ENCODE measurements at places on chromosomes 5 and 9.

DNA sequence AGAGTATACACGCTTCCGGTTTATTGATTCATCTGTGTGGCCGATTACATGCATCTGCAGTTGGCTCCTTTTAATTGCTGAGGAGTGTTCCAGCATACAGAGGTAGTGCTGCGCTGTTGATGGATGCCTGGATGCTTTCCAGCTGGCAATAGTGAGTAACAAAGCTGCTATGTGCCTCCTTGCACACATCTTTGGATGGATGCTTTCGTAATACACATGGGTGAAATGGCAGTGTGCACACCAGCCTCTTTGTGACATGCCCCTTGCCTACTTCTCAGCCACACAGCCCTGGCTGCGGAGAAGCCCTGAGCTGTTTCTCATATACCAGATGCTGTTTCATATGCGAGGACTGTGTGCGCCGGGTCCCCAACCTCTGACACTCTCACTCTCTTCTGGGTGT, 151.0 kb downstream of the GADD45G start:
- DNase-seq, result no peak

DNA sequence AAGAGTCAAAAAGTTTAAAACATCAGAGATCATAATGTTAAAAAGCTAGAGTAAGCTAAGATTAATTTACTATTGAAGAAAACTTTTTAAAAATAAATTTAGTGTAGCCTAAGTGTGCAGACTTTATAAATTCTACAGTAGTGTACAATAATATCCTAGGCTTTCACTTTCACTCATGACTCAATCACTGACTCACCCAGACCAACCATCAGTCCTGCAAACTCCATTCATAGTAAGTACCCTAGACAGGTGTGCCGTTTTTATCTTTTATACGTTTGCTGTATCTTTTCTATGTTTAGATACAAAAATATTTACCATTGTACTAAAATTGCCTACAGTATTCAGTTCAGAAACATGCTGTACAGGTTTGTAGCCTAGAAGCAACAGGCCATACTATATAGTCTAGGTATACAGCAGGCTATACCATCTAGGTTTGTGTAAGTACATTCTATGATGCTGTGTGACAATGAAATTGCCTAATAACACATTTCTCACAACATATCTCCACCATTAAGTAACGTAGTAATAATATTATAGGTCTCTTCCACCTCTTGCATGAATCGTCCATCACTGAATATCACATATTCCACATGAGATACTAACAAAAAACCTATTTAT, 59.2 kb downstream of the MEGF9 start:
- DNase-seq, result no peak

- DNase-seq, result no peak
Observed at GRCh38 chr5:24161559-24161958, 483.2 kb downstream of the CDH10 start.

GRCh38 chr5:134420343-134420742, 8.7 kb upstream of the CDKN2AIPNL start:
- no peak for DNase-seq

- DNase-seq, result no peak
Observed at GRCh38 chr5:77024490-77024889, 5.7 kb upstream of the AGGF1 start.

GRCh38 chr5:163963881-163964280, 458.5 kb downstream of the MAT2B start:
- DNase-seq, result no peak

- DNase-seq, result no peak
Observed at GRCh38 chr5:137372773-137373160, 126.4 kb downstream of the SPOCK1 start.

DNA sequence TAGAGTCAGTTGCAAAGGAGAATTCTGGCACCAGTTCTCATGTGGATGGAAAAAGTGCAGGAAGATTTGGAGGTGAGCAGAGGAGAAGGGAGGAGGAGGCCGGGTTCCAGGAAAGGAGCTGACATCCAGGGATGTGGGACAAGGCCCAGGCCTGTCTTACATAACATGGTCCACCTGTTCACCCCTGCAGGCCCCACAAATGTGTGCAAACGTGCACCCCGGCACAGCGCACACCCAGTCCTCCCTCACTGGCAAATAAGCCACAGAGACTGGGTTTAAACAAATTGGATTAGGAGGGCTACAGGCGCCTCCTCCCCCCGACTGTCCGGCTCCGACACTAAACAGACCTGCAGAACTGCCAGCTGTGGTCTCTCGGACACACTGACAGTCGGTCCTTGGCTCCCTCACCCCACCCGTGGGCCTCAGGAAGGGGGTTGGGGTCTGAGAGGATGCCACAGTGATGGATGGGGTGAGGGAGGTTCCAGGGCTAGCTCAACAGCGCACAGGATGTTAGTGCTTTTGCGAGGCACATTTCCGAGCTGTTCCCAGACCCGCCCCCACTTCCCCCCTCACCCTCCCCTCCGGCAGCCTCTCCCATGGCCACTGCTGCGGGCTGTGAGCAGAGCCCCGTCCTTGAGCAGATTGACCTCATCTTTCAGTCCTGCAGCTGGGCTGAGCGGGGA, 43.4 kb upstream of the IL17B start:
- no peak for DNase-seq

DNA sequence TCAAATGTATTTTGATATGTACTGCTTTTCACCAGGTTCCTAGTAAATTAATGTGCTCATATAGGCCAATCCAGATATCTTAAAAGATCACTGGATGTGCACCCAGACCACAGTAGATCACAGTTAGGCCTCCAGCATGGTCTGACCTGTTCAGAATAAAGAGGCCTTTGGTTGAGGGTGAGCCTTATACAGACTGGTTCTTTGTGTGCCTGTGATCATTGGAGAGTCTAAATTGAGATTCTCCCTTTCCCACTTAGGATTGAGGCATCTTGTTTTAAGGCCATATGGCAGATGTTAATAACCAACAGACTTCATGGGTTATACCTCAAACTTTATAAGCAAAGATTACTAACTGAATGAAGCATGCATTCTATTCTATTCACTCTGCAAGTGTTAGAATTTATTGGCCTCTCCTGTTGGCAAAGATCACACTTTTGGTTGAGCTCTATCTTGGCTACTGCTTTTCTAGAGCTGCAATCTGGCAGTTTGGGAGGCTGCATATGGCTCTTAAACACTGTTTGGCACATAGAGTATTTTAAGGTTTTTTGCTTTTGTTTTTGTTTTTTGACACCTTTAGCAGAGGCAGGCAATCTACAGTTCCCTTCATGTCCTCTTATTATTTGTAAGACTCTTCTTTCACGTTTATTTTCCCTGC, 8.5 kb downstream of the CHSY3 start:
- DNase-seq, result no peak

DNA sequence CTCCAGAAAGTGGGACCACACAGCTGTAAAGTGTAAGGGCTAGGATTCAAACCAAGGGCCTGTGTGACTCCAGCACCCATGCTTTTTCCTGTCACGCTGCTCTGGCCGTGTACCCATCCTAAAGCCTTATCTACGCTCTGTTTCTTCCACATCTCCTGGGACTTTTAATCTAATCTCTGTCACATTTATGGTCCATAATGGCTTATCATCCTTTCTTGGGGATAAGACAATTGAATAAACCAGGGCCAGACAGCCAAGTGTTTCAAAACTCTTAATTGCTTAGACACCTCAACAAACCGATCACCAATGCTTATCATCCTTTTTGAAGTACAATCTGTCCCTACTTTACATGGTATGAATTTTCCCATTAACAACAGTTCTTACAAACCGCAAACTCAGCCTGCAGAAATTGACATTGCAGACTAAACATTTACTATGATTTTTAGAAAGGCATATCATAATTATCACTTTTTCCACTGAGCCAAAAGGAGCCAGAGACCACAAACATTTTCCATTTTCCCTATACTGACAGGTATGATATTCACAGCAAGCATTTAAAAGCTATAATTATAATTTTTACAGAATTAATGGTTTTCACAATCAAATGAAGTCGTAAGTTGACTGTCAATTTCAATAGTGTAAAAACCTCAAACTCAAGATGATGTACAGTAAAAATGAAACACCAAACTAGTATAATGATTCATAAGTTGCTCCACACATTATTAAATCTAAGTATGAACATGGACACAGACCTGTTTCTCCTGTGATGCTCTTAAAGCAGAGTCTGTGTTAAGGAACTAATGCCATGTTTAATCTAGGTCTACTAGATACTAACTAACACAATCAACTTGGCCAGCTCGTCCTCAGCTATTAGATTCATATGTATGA, 99.5 kb downstream of the FBXW11 start:
- DNase-seq, result no peak

DNA sequence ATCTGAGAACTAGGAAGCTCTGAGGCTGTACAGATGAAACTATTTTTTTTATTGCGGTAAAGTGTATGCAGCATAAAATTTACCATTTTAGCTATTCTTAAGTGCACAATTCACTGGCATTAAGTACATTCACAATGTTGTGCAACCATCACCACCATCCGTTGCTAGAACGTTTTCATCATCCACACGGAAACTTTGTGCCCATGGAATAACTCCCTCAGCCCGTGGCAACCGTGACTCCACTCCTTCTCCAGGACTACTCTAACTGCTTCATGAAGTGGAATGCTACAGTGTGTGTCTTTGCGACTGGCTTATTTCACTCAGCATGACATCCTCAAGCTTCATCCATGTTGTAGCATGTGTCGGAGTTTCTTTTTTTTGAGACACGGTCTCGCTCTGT, 57.1 kb downstream of the COL23A1 start:
- DNase-seq, result no peak

DNA sequence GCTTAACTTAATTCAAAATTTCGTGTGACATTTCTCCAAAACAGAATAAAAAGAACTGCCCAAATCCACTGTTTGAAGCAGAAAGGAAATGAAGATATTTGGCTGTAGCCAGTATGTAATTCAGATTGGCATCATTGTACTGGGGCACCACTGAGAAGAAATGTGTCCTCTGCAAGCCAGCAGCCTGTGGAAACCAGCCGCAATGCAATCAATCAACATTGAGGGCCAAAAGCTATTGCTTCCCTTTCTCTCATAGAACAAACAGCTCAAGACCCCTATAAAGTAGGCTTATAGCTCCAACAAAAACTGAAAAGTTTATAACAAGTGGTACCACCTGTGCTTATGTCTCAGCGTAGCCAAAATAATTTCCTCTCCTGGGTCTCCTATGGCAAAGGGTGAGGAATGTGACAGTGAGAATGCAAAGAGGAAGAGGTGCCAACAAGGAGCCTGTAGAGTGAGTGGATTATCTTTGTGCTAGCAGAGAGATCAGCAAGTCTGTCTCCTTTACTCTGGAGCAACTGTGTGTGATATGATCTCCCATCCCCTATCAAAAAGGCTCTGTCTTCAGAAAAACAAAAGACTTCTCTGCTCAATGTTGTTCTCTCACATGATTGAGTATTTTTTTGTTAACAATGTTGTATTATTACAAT, 1072.3 kb upstream of the DMAC1 start:
- DNase-seq, result no peak

- DNase-seq, result no peak
Observed at GRCh38 chr5:9265441-9266287, 280.2 kb downstream of the SEMA5A start.

GRCh38 chr5:88502179-88503040, 233.8 kb upstream of the TMEM161B start:
- DNase-seq, result no peak

GRCh38 chr5:16965581-16965980, 29.5 kb upstream of the MYO10 start:
- no peak for DNase-seq

- DNase-seq, result peak; percentile 74
Observed at GRCh38 chr5:177113566-177114424, 19.8 kb upstream of the NSD1 start.

DNA sequence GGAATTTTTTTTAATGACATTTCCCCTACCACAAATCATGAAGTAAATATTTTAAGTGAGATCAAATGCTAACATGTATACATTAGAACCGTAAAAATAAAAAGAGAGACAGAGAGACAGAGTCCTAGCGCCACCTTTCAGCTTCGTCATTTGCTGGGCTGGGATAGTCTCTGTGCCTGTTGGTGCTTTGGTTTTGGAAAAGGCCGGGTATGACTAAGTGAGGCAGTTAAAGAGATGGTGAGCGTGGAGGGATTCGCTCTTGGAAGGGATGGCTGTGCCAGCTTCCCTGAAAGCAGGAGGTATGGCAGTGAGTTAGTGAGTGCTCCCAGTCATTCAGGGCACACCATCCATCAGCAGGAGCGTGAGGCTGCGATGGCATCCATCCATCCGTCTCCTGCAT, 729.6 kb upstream of the WWC1 start:
- no peak for DNase-seq

DNA sequence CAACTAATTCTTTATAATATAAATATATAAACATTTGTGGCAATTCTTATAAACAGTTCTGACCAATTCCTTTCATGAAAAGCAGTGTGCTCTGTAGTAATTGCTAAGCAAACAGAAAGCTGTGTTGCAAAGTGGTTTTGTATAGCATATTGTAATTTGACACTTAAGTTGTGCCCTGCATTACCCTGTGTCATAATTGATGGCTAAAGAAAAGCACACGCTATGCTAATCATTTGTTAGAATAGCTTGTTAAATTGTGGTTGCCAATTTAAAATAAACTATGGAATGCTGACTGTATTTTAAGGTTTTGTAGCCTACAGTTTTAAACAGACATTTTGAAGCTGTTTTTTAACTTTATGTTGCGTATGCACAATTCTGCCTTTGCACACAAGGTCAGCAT, 140.0 kb downstream of the PBX3 start:
- DNase-seq, result peak; percentile 81

DNA sequence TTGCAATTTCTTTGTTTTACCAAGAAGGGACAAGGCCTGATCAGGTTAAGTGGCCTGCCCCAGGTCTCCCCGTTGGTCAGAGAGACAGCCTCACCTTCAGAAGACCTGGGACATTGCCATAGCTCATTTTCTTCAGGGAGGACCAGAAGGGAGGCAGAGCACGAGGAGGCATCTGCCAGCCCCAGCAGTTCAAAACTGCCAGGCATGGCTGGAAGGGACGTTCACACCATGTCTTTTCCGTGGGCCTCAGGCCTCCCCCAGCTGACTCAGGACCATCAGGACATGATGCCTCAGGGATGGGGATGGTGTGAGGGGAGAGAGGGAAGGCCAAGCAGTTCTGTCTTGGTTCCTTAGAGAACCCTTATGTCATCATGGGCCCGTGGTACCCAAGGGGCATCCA, 16.5 kb downstream of the IGIP start:
- no peak for DNase-seq

DNA sequence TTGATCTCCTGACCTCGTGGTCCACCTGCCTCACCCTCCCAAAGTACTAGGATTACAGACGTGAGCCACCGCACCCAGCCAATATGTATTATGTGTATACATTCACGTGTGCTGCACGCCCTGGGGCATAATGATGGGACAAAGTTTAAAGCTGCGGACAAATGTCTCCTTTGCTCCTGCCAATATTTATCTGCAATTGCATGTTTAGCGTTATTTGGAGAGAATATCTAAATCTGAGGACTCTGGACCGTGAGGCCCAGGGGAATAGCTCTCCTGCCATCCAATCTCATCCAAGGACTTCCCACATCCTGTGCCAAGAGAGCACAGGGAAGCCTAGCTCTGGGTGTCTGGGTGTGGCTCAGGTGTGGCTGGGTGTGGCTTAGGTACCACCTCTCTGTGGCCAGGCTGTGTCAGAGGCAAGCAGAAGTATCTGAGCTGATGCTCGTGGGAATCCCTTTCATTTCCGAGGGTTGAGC, 6.9 kb upstream of the BOD1 start:
- DNase-seq, result no peak

GRCh38 chr5:1752881-1753280, 46.8 kb downstream of the MRPL36 start:
- no peak for DNase-seq
